ENCODE measurements at places on chromosomes 16 and 17.

- no peak for DNase-seq
Measured at GRCh38 chr17:45298546-45299285, 18.1 kb downstream of the MAP3K14 start.

GRCh38 chr17:43528319-43528987 is 17.7 kb downstream of the ETV4 start:
- DNase-seq: no peak

DNA sequence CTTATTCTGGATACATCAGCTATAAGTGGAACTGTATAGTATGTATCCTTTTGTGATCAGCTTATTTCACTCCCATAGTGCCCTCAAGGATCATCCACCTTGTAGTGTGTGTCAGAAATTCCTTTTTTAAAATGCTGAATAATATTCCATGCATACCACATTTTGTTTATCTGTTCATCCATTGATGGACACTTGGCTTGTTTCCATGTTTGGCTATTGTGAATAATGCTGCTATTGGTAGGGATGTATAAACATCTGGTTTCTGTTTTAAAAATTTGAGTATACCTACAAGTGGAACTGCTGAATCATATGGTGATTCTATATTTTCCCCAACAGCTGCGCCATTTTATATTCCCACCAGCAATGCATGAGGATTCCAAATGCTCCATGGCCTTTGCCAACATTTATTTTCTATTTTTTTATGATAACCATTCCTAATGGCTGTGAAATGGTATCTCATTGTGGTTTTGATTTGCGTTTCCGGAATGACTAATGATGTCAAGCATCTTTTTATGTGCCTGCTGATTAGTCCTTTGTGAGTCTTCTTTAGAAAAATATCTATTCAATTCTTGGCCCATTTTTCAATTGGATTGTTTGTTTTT is 11.6 kb downstream of the RCVRN start:
- no peak for DNase-seq

DNA sequence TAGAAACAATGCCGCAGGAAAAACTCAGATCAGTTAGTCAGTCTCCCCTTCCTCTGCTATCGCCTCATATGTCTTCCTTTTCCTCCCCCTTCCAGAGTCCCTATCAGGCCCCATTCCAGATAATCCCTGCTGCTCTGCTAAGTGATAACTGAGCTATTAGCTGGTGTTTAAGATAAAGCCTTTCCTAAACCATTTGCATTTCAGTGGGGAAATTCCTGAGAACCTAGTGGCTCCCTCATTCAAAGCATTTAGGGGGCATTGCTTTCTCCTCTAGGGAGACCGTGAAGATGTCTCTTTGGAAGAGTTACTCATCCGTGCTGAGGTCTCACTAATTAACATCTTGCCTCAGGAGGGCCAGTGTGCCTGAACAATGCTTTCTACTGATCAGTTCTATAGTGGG is 401.6 kb downstream of the NPIPA7 start:
- DNase-seq: no peak

DNA sequence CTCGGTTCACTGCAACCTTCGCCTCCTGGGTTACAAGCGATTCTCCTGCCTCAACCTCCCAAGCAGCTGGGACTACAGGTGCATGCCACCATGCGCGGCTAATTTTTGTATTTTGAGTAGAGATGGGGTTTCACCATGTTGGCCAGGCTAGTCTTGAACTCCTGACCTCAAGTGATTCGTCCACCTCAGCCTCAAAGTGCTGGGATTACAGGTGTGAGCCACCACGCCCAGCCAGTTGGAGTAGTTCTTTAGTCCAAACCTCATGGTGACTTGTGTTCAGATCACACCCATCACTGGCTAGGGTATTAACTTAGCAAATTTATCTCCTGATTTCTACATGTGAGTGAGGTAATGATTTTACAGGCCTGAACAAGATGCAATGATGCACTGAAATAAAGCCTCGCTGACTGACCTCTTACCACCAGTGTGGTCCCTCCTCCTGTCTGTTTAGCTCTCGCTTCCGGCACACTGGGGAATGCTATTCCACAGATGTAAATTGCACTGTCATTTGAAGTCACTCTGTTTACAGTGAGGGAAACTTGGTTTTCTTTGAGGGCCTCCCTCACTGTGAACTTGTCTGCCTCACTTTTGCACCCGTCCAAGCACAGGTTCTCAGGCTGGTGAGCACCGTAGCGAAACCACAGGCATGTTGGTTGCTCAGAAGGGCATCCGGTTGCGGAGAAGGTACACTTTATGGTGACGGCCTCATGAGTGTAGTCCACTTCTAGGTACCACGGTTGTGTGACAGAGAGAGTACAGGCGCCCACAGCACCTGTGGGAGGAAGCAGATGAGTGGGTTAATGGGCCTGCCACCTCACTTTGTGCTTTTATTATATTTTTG is 5.5 kb downstream of the IGSF6 start:
- peak; percentile 88 for DNase-seq

GRCh38 chr17:1034652-1035210 is 37.8 kb downstream of the TIMM22 start:
- no peak for DNase-seq

GRCh38 chr17:61245706-61246135 is 153.9 kb upstream of the TBX2 start:
- no peak for DNase-seq

- DNase-seq: no peak
Measured at GRCh38 chr17:65020284-65020683, 36.3 kb downstream of the GNA13 start.

- no peak for DNase-seq
Measured at GRCh38 chr17:1001640-1002411, 4.9 kb downstream of the TIMM22 start.

DNA sequence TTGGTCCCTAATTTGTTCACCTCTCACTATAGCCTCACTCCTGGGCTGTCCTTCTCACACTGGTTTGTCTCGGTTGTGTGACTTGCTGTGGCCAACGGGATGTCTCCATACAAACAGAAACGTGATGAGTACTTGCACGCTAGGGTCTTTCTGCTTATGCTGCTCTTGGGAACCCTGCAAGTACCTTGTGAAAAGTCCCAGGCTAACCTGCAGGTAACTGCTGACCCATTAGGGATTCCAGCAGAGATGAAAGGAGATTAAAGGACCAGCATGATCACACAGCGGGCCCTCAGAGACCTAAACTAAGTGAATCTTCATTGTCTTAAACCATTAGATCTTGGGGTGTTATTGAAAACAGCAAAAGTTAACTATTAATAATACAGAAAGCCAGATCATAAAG is 562.8 kb upstream of the GOT2 start:
- no peak for DNase-seq

DNA sequence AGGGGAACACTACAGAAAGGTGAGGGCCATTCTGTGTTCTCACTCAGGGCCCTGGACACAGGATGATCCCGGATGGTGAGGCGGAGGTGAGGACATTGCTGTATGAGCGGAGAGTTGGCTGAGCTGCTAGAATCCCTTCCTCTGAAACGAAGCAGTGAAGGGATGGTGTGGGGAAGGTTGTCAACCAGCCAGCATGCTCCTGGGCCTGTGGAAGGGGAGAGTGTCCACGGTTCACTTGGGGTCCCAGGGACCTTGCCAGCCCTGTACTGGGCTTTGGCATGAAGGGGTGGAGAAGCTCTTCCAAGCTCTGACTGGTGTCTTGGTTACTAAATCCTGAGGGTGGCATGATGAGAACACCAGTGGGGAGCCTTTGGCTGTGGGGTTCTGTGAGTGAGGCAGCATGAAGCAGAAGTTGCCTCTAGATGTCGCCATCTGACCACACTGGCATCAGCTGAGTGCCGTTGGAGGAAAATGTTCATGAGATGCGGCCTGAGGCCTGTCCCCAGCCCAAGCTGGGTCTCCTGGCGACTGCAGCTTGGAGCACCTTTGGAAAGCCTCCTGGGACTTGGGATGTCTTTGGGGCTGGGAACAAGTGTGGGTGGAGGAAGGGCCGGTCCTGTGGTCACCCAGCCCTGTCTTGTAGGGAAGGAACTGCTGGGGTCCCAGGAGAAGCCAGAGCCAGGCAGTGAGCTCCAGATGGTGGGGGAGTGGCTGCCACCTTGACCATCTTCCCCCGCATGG is 14.8 kb downstream of the PDP2 start:
- DNase-seq: peak; percentile 69

DNA sequence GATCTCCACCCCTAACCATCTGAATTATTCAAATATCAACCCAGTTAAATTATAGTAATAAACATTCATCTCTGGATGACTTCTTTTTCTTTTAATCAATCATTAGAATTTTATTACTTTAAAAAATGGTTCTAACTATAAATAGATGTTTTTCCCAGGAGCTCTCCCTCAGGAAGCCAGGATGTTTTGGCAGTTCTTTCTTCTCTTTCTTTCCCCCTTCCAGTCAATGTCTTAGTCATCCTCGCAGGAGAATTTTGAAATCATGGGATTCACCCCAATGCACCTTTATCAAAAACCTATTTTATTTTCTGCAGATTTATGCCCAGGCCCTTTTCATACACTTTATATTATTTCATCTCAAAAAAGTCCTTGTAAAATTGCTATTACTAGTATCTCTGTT is 711.6 kb downstream of the CDH11 start:
- no peak for DNase-seq

DNA sequence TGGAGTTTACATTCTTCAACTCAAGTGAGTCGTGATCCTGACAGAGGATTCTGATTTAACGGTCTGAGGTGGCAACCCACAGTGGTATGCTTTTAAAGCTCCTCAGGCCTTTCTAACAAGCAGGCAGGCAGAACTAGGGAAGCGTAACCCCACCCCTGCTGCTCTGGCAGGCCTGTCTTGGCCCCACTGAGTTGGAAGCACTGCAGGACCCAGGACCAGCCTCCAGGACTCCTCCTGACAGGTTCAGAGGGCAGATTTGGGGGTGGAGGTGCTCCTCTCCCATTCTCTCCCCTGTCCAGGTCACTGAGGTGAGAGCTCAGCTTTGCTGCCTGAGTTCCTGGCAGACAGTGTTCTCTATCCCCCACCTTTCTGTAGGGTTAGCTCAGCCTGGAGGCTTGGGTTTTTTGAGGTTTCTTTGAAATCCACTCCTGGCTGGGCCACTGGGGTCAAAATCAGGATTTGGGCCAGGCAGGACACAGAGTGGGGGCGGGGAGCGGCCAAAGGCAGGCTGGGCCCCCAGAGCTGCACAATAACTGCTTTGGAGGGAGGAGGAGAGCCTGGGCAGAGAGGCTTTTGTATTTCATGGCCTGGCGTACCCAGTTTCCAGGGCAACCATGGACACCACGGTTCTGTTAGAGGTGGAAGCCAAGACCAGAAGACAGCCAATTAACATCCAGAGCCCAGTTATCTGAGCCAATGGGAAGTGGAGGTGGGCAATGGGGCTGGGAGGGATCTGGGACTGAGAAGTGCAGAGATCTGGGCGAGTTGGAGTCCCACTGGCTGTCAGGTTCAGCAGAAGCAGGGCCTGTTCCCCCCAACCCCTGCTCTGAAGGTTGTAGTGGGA is 9.5 kb downstream of the MRPL27 start:
- no peak for DNase-seq

DNA sequence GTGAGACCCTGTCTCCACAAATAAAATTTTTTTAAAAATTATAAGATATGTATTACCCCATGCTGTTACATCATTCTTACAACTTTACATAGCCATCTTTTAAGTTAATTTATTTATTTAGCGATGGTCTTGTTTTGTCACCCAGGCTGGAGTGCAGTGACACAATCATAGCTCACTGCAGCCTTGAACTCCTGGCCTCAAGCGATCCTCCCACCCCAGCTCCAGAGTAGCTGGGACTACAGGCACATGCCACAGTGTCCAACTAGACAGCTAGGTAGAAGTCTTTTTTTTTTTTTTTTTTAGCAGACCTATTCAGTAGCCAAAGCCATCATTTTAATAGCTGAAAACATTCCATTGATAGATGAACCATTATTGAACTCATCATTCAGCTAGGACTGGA is 92.7 kb downstream of the NDE1 start:
- DNase-seq: no peak

DNA sequence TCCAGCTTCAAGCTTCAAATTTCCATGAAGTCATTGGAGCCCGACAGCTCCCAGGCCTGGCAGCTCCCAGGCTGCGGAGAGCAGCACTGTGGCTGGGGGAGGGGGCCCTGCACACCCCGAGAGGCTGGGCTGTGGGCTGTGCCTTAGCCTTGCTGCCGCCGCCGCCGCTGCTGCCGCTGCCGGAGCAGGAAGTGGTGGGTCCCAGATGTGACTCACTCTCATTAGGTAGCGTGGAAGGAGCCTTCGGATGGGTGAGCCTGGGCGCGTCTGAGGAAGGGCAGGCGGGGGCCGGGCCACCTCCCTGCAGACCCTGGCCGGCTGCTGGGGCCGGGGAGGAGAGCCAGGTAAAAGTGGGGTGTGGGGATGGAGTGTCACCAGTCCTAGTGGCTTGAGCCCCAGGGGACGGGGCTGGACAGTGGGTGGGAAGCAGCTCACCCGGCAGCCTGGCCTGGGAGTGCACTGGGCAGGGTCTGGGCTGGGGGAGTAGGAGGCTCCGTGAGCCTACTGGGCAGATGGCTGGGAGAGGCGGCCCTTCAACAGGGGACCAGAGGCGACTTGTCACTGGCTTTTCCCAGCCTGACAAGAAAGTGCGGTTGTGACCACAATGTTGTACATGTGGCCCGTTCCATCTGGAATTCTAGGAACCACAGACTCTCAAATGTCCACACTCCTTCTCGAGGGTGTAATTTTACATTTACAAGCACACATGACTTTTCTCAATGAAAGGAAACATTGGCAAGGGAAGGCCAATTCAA is at the start of gene ADCY7:
ADCY7 (plus strand) TSS at position 215 of the 755 bp plus-strand sequence. CDS start 21,629 bp downstream, outside the sequence.
- peak; percentile 94 for DNase-seq

GRCh38 chr17:38809828-38810227 is 10.5 kb upstream of the PIP4K2B start:
- DNase-seq: no peak

Measured in activated CD4-positive, alpha-beta T cell treated with anti-CD3 and anti-CD28 coated beads, Interleukin-2, Interleukin-4, amounts not matched to agents 100 ng/mL and 50 ng/mL, durations not matched to agents 16 hours and 8 hours (primary cell).